ENCODE measurements at places on chromosomes 6 and 20.

GRCh38 chr6:158060455-158061360 lies 79.0 kb downstream of the SYNJ2 start:
- no peak for DNase-seq

DNA sequence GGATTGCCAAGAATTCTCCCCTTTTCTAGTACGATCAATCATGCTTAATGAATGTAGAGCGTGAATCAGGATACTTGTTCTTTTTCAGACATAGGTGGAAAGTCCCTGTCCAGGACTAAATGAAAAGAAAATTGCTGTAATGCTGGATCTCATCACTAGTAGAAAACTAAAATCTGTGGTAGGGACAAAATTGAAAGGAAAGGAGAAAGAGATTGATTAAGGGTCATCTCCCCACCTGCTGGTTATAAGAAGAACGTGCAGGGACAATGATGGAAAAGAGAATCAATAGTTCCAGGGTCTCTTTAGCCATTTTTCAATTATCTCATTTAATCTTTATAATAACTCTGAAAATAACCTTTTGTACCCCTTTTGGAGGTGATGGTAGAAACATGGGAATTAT lies 18.7 kb upstream of the HLA-DRB1 start:
- no peak for DNase-seq

DNA sequence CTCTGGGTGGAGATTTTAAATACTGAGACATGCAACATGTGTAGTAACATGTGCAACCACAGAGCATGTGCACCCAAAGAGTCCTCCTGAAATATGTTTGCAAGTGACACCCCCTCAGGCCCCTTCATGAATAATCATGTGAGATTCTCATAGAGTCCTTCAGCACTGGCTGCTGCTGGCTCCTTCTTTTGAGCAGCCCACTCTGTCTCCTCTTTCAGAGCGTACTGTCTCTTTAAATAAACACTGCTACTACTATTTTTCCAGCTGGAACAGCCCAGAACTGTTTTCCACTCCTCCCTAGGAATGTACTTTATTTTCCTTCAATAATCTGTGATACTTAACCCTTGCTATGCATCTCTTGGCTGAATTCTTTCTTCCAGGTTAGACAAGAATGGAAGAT lies 42.0 kb downstream of the HLA-DRB5 start:
- DNase-seq: no peak

DNA sequence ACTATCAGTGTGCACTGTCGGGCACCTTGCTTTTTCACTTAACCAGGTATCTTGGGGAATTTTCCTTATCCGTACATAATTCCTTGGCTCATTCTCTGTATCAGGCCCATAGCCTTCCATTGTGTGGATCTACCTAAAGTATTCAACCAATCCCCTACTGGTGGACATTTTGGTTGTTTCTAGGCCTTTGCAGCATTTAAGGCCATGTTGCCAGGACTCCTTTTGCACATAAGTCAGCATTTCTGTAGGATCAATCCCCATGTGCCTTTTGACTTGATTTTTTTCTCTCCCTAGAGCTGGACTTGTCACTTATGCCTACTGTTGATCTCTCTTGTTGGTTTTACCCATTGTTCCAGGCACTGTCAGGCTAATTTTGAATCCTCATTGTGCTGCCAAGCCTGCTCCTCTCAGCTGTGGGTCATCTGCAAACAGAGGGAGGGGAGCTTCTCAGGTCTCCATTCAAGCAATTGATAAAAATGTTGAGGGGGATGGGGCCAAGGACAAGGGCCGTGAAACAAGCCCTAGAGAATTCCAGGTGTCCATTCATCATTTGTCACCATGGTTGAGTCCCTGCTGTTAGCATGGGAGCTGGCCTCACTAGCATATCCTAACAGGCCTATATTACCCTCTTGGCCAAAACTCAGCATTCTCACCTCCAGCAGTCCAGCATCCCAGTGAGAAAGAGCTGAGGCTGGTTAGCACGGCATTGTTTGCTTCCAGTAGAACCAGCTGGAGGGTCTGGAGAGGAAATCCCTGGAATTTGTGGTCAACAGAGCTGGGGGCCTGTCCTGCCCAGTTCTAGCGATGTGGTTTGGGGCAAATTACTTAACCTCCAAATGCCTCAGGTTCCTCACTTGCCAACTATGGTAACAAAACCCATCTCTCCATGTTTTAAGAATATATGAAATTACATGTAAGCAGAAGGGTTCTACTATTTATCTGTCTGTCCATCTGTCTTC lies 178.4 kb downstream of the MRPL14 start:
- DNase-seq: peak; percentile 23

DNA sequence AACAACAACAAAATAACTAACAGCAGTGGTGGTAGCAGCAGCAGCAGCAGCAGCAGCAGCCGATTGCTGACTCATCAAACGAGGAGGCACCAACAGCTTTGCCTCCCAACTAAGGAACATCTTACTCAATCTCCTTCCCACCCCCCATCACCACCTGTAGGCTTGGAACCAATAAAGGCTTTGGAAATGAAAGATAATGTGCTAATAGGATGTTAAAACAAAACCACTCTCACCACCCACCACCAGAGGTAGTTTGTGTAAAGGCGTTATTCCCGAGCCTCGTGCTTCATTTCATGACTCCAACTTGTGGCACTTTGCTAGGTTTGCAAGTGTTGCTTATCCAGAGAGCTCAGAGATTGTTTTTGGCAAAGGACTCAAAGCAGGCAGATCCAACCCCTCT lies 346.5 kb downstream of the CD83 start:
- no peak for DNase-seq

DNA sequence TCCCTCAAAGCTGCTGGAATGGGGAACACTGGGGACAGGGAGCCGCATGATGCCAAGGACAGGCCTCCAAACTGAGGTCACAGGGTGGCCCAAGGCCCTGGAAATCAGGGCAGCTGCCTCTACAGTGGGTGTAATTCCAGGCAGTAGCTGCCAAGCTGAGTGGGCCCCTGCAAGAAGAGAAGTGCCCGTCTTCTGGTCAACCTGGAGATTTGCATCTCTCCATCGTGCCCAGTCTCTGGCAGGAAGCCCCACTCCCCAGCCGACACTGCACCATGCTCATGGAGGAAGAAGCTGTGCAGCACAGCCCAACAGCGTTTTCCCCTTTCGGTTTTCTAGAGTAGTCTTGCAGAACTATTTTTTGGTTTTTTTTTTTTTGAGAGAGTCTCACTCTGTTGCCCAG lies 2.2 kb upstream of the FAM209A start:
- no peak for DNase-seq

DNA sequence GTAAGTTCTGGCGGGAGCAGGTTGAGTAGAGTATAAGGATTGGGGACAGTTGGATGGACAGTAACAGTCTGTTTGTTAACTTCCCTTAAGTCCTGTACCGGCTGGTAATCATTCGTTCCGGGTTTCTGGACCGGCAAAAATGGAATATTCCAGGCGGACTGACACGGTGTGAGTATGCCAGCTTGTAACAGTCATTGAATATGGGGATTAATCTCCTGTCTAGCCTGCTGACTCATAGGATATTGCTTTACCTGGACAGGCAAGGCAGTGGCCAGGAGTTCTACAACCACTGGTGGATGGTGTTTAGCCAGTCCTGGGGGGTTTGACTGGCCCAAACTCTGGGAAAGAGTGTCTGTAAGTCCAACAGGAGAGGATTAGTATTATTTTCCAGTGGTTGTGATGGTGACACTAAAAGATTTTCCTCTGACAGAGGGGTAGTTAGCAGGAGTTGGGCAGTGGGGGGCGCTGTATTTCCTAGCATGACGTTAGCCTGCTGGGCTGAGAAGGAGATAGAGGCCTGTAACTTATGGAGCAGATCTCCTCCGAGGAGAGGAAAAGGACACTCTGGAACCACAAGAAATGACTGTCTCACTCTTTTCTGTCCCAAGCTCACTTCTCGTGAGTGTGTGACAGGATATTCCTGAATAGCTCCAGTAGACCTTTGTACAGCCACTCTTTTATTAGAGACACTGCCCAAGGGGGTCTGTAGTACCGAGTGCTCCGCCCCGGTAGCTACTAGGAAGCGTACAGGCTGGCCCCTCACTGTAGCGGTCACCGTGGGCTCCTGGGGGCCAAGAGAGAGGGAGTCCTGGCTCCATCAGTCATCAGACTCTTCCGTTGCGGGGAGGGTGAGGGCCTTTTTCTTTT lies 152.2 kb downstream of the TRIM27 start:
- no peak for DNase-seq

- no peak for DNase-seq
These were observed 28.2 kb downstream of the ATXN1 start for GRCh38 chr6:16733085-16733484.

Measured in activated CD8-positive, alpha-beta memory T cell treated with anti-CD3 and anti-CD28 coated beads, Interleukin-2, amount 50 U/mL, for 48 hours (primary cell).